Activated CD4-positive, alpha-beta memory T cell treated with anti-CD3 and anti-CD28 coated beads for 36 hours (primary cell): ENCODE measurements at places on chromosomes 16 and 17. TPM values are rescaled to one million over a fixed set of nuclear protein-coding genes. Genes with fewer than 3 reads are reported as not detected.

The SOCS3 gene
- total RNA-seq: 162 TPM

The RETREG3 gene
- total RNA-seq: 33.7 TPM

The DLX4 gene
- total RNA-seq: 0.52 TPM

The KRTAP9-8 gene
- not detected for total RNA-seq

The PLEKHH3 gene
- 1.2 TPM for total RNA-seq

The PYDC1 gene
- total RNA-seq: not detected

The SMARCD2 gene
- total RNA-seq: 111 TPM

The TNFSF12 gene
- 19.7 TPM for total RNA-seq

The KRT32 gene
- not detected for total RNA-seq

The SHISA6 gene
- total RNA-seq: not detected

The HOXB3 gene
- 2.6 TPM for total RNA-seq
